ENCODE measurements at places on chromosomes 3 and 15.
A peak's percentile ranks its signal among the peaks of the same experiment; 100 is the strongest.

GRCh38 chr3:55191911-55192775 lies 264.3 kb upstream of the LRTM1 start:
- DNase-seq, result no peak

GRCh38 chr15:59028387-59028955 lies 41.0 kb downstream of the RNF111 start:
- DNase-seq, result no peak

DNA sequence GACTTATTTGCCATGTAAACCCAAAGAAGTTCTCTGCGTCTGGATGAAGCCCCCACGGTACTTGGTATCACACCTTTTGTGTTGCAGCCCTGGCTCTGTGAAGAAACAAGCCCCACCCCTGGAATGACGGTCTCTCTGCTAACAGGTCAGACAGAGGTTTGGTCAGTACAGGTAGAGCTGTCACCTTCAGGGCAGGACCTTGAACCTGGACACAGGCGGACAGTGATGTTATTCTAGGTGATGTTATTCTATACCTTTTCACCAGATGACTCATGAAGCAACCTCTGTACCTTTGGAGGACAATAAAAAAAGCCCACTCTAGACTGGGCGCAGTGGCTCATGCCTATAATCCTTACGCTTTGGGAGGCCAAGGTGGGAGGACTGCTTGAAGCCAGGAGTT lies 11.0 kb upstream of the GMPPB start:
- DNase-seq, result no peak

GRCh38 chr15:44719293-44719999 lies 8.1 kb downstream of the B2M start:
- no peak for DNase-seq

- DNase-seq, result no peak
These were observed 3.7 kb downstream of the GPR62 start for GRCh38 chr3:51958603-51959521.

DNA sequence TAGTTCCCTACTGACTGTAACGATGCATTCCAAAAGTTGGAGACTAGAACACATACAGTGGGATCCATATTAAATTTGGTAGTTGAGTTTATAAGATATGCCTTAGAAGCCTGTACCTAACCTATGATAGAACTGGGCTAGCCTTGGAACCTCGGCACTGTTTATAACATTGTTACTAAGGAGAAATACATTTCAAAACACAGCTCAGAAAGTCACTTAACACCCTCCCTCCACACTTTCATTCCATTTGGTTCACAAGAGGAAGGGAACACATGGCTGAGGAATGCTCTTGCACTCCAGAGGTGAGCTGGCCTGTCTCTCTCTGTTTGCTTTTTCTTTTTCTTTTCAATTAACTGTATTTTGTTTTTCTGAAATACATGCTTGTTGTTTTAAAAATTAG lies 48.7 kb upstream of the TSC22D2 start:
- DNase-seq, result no peak

GRCh38 chr3:188734395-188734794 lies 437.4 kb upstream of the TPRG1 start:
- no peak for DNase-seq

GRCh38 chr15:38283010-38283409 lies 30.4 kb downstream of the SPRED1 start:
- DNase-seq, result no peak

DNA sequence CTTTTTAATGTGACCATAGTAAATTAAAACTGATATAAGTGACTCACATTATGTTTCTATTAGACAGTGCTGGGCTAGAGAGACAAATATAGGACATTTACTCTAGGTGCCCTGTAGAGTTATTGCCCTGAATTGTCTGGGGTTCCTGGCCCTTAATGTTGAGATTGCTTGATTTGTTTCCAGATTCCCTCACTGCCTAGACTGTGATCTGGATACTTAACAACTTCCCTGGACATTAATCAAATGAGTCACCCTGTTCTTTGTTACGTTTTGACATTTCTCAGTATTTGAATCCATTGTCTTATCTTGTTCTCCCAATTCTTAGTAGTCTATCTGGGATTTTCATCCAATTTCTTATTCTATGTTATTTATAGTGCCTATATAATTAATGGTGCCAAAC lies 65.8 kb downstream of the DTWD1 start:
- DNase-seq, result no peak

DNA sequence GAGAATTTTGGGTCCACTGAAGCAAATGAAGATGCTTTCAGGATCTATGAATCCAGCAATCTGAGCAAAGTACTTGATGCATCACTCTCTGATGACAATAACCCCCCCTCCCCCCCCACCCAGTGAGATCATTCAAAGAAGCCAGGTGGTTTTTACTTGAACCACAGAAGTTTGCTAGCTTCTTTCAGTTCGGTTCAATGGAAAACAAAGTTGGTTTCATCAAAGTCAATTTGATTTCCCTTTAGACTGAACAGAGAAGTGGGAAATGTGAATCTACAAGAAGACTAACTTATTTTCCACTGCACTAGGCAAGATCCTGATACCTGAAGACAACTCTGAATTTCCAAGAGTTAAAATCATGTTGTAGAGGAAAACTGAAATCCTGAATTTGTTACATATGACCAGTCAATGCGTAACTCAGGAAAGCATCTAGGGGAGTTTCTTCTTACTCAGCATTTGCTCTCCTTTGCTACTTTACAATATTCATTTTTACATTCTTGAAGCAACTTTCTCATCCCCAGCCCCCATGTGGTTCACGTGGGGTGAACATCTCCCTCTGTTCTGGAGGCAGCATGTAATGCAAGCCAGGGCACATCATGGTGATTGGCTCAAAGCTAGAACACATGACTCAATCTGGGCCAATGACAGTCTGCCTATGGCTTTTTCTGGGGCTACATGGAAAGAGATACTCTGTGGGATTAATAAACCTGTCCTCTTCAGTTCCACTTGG lies 572.6 kb downstream of the FOXP1 start:
- peak; percentile 29 for DNase-seq

DNA sequence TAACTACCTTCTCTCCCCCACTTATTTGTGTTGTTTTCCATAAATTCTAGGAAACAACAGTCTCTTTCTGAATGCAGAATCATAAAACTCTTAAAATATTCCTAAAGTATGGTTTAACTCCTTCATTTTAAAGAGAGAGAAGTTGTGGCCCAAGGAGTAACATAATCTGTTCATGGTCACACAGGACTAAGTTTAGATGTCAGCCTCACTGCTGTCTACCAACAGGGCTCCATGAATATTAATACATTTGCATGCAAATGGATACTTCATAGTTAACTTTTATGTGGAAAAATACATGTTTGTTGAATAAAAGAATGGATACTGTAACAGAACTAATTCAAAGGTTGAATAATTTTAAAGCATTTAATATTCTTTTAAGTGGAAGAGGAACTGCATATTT lies 18.5 kb upstream of the IL1RAP start:
- no peak for DNase-seq

DNA sequence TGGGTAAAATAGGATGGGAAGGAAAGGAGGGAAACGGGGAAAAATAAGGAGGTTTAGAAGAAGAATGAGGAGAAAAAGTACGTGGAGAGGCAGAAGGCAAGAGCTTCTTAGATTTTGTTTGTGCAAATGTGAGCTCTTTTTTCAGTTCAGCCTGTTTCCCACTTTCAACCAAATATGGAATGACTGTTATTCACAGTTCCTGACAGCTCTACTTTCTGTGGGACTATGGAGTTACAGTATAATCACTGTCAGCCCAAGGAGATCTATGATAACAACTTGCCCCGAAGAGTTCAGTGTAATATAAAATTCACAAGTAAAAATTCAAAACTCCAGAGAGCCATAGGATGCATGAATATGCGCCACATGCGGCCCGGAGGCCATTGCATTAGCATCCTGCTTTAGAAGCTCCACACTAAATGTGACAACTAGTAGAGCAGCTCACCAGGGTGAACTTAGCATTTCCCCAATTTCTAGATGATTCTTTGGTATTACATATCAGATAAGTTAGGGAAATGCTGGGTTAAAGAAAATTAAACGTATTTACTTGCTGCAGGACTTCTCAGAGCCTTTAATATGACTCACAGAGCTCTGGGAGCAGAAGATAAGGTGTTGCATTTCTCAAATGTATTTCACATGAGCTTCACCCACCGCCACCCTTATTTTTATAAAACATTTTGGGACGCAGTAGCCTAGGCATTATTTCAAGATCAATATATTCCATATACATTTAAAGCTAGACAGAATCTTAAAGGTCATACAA lies 234.6 kb downstream of the EBLN2 start:
- no peak for DNase-seq

GRCh38 chr3:12578742-12579141 lies 21.9 kb downstream of the MKRN2 start:
- no peak for DNase-seq

DNA sequence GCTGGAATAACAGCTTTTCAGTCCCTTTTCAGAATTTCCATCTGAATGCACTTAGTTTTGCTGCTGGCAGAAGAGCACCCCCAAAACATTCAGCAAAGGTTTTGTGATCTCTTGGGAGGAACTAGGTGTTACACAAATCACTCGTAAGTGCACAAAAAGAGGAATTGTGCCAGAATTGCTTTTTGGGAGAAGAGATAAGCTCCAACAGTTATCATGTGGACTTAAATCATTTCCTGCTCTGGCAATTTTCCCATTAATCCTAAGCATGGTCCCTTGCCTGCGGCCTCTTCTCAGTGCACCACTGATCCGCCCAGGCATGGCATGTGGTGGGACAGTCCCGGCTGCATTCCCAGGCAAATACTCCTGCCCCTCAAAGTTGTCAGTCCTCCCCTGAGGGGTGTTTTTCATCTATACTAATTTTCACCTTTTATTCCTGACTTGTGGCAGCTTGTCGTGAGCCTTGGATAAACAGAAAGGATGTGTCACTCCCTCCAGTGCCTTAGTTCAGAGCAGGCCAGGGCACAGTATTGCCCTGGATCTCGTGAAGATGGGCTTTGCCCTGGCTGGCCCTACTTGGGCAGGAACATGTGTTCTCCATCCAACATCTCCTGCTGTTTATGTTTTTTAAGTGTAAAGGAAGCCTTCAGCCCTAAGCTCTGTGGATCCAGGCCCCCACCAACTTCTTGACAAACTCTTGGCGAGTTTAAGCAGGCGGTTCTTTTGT lies 44.6 kb upstream of the VILL start:
- no peak for DNase-seq

GRCh38 chr15:48936666-48937065 lies 27.1 kb downstream of the SHC4 start:
- no peak for DNase-seq

DNA sequence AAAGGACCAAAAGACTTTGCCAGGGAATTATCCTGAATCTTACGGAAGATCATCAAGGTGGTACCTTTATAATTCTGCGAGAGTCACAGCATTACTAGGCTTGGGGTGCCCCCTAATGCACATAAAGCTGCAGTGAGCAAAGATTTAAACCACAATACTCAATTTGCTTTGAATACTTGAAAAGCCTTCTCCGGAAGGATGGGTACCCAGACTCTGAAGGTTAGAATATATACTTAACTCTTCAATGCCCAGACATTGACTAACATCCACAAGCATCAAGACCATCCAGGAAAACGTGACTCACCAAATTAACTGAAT lies 117.8 kb upstream of the KCNH8 start:
- no peak for DNase-seq

DNA sequence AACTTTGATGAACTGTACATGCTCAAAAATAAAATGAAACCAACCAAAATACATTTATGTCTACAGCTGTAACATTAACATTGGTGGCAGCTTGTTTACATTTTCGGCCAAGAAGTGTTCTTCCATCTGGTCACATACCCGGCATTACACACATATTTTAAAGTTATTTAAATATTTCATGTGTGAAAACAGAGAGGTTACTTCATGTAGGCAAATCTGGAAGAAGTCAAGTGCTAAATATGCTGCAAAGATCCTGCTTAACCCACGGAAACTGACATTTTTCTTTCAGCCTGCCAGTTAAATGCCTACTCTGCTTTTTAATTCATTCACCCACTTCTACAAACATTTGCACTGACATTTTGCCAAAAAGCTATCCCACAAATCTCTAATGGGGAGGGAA lies 69.7 kb downstream of the MB21D2 start:
- DNase-seq, result no peak

DNA sequence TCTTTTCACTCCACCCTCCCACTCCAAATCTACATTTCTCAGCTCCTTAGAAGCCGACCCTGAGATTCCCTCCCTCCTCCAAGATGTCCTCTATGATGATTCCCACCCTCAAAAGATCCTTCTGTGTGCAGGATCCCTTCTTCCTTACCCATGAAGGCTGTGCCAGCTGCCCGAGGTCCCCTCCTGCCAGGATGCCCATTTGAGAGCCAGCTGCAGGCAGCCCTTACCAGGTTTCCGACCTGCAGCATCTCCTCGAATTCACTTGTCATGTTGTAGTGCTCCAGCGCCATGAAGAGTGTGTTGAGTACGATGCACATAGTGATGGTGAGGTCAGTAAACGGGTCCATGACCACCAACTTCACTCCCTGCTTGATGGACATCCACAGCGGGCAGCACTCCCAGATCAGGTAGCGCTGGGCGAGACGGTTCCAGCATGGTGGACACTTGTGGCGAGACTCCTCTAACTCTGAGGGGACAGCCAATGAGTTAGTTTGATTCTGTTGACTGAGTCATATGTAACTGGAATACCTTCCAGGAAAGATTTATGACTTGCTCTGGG lies 51.9 kb downstream of the SCN5A start:
- DNase-seq, result no peak

DNA sequence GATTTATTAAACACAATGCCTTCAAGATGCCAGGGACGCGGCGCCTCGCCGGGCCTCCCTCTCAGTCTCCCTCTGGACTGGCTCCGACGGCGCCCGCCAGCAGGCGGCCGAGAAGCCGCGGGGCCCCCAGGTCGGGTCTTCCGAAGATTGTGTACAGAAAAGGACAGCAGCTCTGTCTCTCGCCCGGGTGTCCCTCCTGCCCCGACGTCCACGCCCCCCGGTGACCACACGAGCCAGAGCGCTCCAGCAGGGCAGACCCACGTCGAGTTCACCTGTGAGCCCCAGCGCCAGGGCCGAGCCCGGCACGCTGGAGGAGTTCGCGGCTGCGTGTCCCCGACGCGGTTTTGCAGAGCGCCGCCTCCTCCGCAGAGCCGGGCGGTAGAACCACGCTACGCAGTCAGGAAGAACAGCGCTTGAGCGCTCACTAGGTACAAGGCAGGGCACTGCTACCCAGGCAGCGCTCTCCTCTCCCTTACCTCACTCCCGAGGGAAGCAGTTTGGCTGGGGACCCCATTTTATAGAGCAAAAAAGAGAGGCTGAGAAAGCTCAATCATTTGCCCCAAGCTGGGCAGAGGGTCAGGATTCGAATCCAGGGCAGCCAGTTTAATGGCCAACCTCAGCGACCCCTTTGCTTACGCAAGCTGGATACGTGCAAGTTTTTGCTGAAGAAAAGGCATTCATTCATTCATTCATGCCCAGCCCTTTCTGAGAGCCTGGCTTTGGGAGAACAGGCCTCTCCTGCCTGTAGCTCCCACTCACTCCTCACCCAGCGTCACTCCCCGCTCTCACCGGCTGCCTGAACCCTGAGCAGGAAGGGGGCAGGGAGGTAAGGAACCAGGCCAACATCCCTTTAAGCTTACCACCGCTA lies 3.0 kb upstream of the TLE3 start:
- peak; percentile 48 for DNase-seq

Data from stimulated activated CD8-positive, alpha-beta memory T cell treated with anti-CD3 and anti-CD28 coated beads, Interleukin-12 subunit alpha, Interleukin-12 subunit beta, amount 100 ng/mL, for 4 hours (primary cell).